ENCODE measurements at places on chromosomes 1 and 21. TPM values are rescaled to one million over a fixed set of nuclear protein-coding genes. Genes with fewer than 3 reads are reported as not detected.
A peak's percentile ranks its signal among the peaks of the same experiment; 100 is the strongest.

LCE1F gene
- total RNA-seq: not detected

SLAMF9 gene
- total RNA-seq: not detected

- no peaks in the 10 kb centered on the region for H3K36me3 ChIP-seq
- H3K27me3 ChIP-seq: no peaks in the 10 kb centered on the region
- no peak overlapping the region for H3K27ac ChIP-seq
- H3K4me1 ChIP-seq: peaks cover 4% of the 10 kb centered on the region
- no peak overlapping the region for H3K4me3 ChIP-seq
Observed at GRCh38 chr1:226492426-226493137, 56.0 kb upstream of the STUM start.

GRCh38 chr1:20168564-20169491 lies 17.1 kb upstream of the UBXN10 start:
- H3K36me3 ChIP-seq: no peaks in the 10 kb centered on the region
- no peaks in the 10 kb centered on the region for H3K4me1 ChIP-seq
- DNase-seq: no peak
- no peaks in the 10 kb centered on the region for H3K27me3 ChIP-seq
- H3K4me3 ChIP-seq: no peak overlapping the region

- no peak overlapping the region for H3K4me3 ChIP-seq
- H3K27me3 ChIP-seq: no peaks in the 10 kb centered on the region
- H3K27ac ChIP-seq: no peak overlapping the region
- no peak for DNase-seq
- no peaks in the 10 kb centered on the region for H3K4me1 ChIP-seq
- H3K36me3 ChIP-seq: no peaks in the 10 kb centered on the region
Observed at GRCh38 chr1:164141797-164142196, 417.2 kb upstream of the PBX1 start.

GRCh38 chr1:3772027-3772714 lies 378 bp upstream of the SMIM1 start:
- no peaks in the 10 kb centered on the region for H3K36me3 ChIP-seq
- DNase-seq: peak; percentile 97
- H3K27me3 ChIP-seq: no peaks in the 10 kb centered on the region
- H3K4me3 ChIP-seq: peak overlapping the region; percentile 90
